ENCODE measurements at places on chromosomes 7 and 10.

- no peak for DNase-seq
Measured at GRCh38 chr10:89555688-89556445, 20.5 kb upstream of the SLC16A12 start.

DNA sequence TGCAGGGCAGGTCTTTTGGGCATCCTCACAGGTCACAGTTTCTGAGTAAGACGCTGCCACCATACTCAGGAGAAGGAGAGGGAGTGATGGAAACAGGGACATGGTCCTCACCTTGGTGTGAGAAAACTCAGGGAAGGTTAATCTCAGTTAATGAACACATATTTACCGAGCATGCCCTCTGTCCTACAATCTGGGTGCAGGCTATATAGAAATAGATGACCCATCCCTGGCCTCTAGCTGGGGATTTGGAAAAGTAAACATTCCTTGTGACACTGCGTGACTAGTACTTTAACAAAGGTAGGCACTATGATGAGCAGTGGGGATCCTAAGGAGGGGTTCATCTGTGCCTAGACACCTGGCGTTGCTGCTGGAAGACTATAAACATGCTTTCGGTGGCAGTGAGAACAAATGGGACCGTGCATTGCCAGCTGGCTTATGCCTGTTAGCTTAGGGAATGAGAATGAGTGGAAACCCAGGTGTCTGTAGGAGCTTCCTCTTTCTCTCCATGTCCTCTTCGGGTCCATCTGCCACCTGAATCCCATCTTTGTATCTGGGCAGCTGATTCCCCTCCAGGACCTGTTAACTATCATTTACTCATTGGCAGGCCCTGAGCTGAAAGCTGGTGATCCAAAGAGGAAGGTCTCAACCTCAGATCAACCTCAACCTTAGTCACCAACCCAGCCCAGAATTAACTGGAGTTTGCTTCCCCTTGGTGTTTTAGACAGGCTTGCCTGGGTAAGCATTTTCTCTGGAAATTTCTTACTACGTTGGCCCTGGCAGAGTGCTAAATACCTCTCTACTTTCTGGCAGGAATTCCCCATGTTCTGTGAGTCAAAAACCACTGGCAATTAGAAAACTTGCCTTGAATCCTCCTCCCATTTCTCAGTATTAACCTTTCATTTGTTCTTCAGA lies 794 bp downstream of the MBL2 start:
- no peak for DNase-seq

DNA sequence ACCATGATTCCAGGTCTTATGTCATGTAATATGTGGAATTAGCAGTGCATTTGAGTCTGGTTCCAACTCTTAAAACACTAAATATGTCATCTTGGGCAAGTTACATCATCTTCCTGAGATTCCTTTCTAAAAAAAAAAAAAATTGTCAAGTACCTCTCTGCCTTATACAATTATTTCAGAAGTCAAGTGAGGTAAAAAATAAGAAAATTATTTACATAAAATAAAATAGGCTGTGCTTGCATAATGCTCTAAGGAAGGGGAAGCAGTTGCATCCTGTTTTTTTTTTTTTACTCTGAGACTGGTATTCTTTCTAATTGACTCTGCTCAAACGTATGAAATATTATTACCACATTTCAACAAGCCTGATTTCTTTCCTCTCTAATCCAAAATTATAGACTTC lies 55.1 kb upstream of the SEMA3A start:
- no peak for DNase-seq

GRCh38 chr10:95331596-95332130 lies 40.9 kb upstream of the PDLIM1 start:
- DNase-seq: no peak

- no peak for DNase-seq
Measured at GRCh38 chr7:74106846-74107245, 23.2 kb downstream of the LIMK1 start.

GRCh38 chr10:124369986-124370385 lies 48.7 kb downstream of the OAT start:
- DNase-seq: no peak

GRCh38 chr10:130805635-130806030 lies 505.9 kb downstream of the TCERG1L start:
- DNase-seq: no peak

DNA sequence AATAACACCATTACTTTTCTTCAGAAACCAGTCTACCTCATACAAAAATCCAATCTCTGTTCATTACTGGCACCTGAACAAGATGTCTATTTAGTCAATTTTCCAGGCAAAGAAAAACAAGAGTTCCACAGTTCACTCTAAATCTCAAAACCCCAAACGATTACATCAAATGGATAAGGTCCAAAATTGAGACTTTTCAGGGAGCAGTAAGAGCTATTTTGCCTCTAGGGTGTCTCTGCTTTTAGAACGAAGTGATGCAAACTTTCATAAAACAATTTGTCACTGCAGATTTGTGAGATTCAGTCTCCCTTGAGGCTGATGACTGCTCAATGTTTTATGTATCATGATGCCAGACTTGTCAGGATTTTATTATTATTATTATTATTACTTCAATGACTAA lies 937.0 kb upstream of the PHF14 start:
- no peak for DNase-seq

GRCh38 chr10:80909254-80909653 lies 371.6 kb downstream of the SH2D4B start:
- DNase-seq: no peak

- no peak for DNase-seq
Measured at GRCh38 chr7:77407906-77408305, 8.2 kb downstream of the GSAP start.

DNA sequence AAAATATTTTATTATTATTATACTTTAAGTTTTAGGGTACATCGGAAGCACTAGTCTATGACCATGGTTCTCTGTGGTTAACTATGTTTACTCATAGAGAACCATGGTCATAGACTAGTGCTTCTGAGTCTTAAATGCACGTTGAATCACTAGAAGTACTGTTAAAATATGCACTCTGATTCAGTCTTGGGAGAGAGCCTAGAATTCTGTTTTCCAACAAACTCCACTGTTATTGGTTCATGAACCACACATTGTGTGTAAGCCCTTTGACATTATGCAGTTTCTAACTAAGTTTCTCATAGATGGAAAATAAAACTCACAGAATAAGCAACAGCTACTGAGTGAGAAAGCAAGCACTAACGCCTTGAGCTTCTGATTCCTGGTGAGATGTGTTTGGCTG lies 1120.6 kb downstream of the SORCS1 start:
- no peak for DNase-seq

DNA sequence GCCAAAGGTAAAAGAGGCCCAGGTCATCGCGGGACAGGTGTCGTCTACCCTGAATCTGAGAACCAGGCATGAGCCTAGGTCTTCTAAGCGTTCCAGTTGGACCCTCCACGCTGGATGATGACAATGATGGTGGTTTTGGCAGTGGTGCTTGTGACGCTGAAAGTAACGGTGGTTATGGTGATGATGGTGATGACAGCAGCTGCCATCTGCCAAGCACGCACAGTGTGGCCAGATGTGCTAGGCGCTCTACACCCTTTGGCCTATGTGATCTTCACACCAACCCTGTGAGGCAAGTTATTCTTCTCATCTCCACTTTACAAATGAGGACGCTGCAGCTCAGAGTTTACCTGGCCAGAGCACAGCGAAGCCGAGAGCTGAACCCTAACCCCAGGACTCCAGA lies 93.9 kb downstream of the FAM53B start:
- no peak for DNase-seq

GRCh38 chr10:93757136-93757535 lies 600 bp upstream of the LGI1 start:
- DNase-seq: no peak

- no peak for DNase-seq
Measured at GRCh38 chr10:116132780-116133399, 140.1 kb downstream of the GFRA1 start.
